Activated naive CD4-positive, alpha-beta T cell treated with anti-CD3 and anti-CD28 coated beads, Interleukin-2, amount 50 U/mL, for 72 hours (primary cell): ENCODE measurements at places on chromosomes 2 and 18. TPM values are rescaled to one million over a fixed set of nuclear protein-coding genes. Genes with fewer than 3 reads are reported as not detected.

The CREG2 gene
- total RNA-seq: not detected

The DUSP2 gene
- 202 TPM for total RNA-seq

The IL36G gene
- not detected for total RNA-seq

The CNGA3 gene
- not detected for total RNA-seq

The RIT2 gene
- total RNA-seq: not detected

The MC5R gene
- not detected for total RNA-seq

The LAMA3 gene
- 0.16 TPM for total RNA-seq

The CDK15 gene
- not detected for total RNA-seq

The RBFA gene
- total RNA-seq: 38.4 TPM

The FOXI3 gene
- not detected for total RNA-seq

The DAW1 gene
- total RNA-seq: not detected

The RTN4 gene
- total RNA-seq: 86.5 TPM

The CHRNG gene
- not detected for total RNA-seq

The MGAT5 gene
- 13.2 TPM for total RNA-seq

The ZNF521 gene
- not detected for total RNA-seq

The GALNT14 gene
- total RNA-seq: 0.59 TPM

The MTCL1 gene
- 0.66 TPM for total RNA-seq

The ADD2 gene
- total RNA-seq: 76.0 TPM

The CLEC4F gene
- total RNA-seq: 3.7 TPM

The TTR gene
- total RNA-seq: not detected

The CFC1 gene
- total RNA-seq: not detected

The OSBPL6 gene
- 2.0 TPM for total RNA-seq

The FEV gene
- total RNA-seq: not detected

The FAM237A gene
- total RNA-seq: not detected

The ASB18 gene
- total RNA-seq: not detected

The SERPINB4 gene
- not detected for total RNA-seq

The ZAP70 gene
- 164 TPM for total RNA-seq

The ESPNL gene
- total RNA-seq: 0.18 TPM

The CD8A gene
- 1.7 TPM for total RNA-seq

The C2orf66 gene
- 0.53 TPM for total RNA-seq

The DCDC2C gene
- total RNA-seq: not detected
